Tongue (tissue), 3 donors: ENCODE measurements at places on chromosomes 1 and 21. TPM values are rescaled to one million over a fixed set of nuclear protein-coding genes. Genes with fewer than 3 reads are reported as not detected.

The TCHHL1 gene
- total RNA-seq = not detected

DNA sequence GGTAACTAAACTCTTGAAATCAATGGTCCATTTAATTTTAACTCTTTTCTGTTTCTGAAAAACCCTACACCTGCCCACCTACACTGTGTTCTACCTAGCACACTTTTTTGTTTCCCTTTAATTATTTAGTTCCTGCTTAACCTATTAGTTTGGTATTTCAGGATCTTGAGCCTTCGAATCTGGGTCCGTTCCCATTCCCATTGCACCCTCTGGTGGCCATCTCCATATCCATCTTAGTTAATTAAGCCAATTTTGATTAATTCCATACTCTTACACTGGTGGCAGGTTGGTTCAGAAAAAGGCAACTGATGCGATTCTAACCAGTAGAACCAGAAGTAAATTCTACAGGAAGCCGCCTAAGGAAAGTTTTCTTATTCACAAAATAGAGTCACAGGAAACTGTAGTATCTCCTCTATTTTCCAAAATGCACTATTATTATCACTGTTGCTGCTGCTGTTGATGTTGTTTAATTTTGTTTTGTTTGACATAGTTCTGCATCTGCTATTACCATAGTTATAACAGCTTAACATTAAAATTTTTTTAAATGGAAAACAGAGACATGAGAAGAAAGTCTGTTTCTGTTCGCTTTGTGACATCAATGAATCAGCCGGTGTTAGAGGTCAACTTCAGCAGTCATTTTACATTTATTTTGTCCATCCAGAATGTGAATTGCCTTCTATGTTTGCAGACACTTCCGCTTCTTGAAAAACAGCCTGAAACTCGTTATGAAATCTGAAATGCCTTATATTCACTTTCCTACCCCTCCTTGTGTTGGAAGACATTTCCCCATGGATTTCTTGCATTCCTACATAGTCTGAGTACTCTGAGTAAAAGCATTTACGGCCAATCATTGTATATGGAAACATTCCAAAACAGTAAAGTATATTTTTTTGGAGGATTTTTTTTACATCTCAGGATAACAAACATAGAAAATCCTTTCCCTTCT lies 115.5 kb upstream of the NCAM2 start:
- peak; percentile 70 for DNase-seq

DNA sequence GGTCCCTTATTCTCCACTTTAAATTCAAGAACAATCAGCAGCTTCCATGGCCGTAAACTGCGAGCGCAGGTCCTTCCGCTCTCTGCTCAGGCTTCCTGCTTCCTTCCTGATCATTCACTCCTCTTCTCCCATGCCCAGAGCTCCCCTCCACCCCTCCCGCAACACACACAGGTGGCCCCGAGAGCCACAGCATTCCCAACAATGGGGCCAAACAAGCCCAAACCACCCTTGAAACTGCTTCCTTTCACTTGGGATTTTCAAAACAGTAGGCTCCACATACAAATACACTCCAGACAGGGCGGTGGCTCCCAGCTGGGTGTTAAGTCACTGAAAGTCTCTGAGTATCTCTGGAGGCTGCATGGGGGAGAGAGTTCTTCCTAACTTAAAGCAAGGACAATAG lies 11.4 kb downstream of the FAM89A start:
- no peak for DNase-seq

The ARHGEF16 gene
- 7.6 TPM for total RNA-seq

The RGS4 gene
- total RNA-seq = 3.9 TPM

The PGBD5 gene
- total RNA-seq = 13.6 TPM

DNA sequence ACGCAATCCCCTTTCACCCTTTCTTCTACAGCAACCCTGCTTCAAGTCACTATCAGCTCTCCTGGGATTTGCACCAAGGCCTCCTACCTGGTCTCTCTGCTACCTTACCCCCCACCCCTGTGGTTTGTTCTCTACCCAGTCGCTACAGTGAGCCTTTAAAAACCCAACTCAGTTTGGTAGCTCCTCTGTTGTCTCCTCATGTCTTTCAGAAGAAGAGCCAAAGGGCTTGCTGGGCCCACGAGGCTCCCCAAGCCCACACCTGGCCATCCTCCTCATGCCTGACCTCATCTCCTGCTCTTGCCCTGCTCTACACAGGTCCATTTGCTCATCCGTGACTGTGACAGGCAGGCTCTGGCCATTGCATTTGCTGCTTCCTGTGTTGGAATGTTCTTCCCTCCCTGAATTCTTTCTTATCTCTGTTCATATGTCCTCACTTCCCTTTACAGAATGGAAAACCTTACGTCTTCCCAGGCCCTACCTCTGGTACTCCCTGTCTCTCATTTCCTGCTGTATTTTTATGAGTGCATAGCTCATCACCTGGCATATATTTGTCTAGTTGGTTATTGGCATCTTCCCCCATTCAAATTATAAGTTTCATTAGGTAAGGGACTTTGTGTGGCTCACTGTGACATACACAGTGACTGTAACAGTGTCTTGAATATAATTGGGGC lies 3.3 kb downstream of the RGS16 start:
- DNase-seq = no peak

- peak; percentile 10 for DNase-seq
Observed at GRCh38 chr1:234067581-234068337, 163.3 kb downstream of the SLC35F3 start.

The PCAT6 gene
- not detected for total RNA-seq

- peak; percentile 56 for DNase-seq
Observed at GRCh38 chr1:229666585-229666984, 40.5 kb downstream of the URB2 start.

- DNase-seq = peak; percentile 27
Observed at GRCh38 chr1:90706437-90707362, 10.4 kb downstream of the BARHL2 start.

The OR6K6 gene
- total RNA-seq = not detected

DNA sequence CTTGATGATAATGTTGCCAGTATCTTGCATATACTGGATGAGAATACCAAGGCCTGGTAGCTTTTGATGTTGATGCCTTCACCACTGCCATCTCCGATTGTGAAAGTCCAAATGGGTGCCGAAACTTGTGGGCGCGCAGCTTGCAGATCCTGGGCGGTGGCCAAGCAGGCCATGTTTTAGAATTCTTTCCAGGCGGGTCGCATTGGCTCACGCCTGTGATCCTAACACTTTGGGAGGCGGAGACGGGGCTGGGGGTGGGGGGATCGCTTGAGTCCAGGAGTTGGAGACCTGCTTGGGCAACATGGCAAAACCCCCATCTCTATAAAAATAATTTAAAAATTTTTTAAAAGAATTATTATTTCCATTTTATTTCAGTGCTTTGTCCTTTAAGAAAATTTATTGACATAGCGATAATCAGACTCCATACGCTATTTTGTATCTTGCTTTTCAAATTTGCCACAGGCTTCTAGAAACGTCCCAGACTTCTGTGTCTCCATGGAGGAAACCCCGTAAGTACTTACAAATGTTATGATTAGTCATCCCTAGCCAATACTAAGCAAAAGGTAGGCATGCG lies 592 bp upstream of the ZNF326 start:
- no peak for DNase-seq

DNA sequence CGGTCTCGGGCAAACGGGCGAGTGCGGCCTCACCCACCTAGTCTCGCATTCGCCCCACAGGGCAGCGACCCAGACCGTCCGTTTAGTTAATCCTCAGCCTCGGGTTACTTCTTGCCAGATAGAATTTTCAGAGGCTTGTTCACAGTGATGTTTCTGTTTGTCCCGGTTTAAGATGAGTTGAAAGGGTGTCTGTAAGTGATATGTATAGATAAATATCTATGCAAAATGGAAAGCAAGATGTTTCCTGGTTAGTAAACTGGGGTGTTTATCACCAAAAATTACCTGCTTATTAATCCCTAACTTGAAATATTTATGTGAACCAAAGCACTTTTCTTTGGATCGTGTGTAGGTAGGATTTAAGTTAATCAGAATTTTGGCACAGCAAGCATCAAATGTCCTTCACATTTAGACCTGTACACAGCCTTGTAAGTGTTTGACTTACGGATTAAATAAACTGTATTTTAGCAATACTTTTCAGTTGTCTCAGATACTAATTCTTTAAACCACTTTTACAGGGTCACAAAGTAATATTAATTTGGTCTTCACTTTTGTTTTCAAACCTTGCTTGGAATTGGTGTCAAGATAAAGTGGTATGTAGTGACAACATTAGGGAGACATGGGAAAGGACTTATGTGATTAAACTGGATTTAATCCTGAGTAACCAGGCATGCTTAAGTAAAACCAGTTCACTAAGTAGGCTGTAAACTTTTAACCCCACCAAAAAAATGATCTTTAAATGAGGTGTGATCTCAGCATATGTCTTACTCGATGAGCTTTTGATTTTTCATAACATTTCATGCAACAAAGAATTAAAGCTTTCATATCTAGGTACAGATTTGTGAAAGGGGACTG lies 914 bp downstream of the ZNF326 start:
- DNase-seq = peak; percentile 43

DNA sequence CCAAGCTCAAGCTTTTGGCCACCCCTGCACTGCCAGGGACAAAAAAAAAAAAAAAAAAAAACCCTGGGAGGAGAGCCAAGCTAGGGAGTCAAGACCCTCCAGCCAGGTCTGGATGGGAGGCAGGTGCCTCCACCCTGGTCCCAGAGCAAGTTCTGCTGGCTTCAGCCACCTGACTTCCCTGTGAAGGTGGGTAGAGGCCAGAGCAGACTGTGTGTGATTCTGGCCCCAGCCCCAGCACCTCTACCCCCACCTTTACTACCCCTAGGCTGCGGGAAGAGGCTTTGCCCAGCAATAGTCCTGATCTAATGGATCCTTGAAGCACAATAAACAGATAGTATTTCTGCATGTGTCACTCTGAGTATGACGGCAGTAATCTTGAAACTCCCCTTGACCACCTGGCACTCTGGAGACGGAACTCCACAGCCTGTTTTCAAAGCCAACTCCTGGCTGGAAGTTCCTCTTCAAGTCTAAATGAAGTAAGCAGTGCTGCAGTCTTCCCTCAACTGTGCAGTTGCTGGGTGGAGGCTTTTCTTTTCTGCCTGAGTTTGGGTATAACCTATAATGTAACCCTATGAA lies 9.8 kb downstream of the PDZK1IP1 start:
- DNase-seq = no peak

The OPTC gene
- not detected for total RNA-seq

- no peak for DNase-seq
Observed at GRCh38 chr1:48033495-48034045, 36.4 kb upstream of the TRABD2B start.

DNA sequence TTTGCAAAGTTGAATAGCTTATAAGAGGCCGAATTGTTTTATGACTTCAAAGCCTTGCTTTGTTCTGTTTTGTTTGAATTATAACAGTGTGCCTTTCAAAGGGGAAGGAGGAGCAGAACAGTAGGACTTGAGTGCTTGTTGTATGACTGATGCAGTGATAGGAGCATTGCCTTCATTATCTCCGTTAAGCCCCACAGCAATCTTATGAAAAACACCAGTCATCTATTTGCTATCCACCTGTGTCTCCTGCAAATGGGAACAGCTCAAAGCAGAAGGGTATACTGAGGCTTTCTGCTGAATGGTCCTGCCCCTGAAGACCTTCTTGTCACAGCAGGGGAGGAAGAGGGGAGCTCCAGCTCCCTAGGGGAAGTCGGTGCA lies 127.5 kb downstream of the RNF220 start:
- no peak for DNase-seq

GRCh38 chr1:10104834-10105233 lies 72.1 kb downstream of the UBE4B start:
- DNase-seq = no peak

DNA sequence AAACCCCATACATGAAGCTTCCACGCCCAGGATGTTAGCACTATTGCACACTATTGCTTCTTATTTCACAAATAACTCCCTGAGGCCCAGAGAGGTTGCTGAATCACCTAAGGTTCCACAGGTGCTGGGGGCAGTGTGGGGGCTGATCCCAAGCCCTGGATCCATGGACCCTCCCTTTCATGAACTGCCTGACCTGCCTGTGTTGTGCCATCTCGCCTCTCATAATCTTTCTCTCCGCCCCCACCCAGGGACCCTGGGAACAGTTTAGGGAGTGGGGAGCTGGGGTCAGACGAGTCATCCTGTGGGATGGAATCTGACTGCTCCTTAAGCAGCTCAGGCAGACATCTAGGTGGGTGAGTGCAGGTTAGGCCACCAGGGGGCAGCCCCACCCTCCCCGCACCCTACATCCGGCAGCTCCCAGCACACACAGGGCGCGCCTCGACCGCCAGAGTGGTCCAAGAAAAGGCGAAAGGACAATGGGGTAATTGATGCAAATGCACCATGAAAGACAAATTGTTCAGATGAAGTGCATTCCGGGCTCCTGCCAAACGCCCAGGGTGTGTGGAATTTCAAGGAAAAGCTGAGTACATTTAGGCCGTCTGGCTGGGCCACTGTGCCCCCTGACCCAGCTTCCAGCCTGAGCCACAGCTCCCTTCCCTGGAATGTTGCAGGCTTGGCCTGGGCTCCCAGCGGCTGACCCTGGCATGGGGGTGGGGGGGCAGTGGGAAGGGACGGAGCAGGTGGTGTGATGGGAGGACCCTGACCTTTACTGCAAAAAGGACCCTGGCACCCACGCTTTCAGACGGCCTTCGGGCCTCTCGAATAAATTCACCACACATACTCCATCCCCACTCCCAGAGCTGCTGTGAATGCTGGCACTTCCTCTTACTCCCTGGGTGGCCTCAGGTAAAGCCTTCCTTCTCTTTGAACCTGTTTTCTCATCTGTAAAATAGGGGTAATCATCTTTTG lies 20.8 kb downstream of the PHLDA3 start:
- DNase-seq = peak; percentile 81

DNA sequence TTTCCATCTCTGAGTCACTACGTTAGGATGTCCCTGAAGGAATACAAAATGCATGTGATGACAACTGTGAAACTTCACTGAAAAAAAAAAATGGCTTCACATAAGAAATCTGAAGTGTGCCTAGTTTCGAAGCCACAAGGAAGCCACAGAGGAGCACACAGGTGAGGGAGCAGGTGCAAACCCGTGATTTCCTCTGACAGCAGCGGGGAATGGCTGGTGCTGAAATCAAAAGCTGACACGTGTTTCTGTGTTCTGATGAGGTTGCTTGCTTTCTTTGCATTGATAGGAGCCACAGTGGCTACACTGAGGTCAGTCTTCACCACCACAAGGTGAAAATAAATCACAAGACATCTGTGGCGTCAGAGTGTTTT lies 105.7 kb upstream of the TLR5 start:
- DNase-seq = no peak

- no peak for DNase-seq
Observed at GRCh38 chr1:1292442-1292779, 12.2 kb downstream of the SCNN1D start.

DNA sequence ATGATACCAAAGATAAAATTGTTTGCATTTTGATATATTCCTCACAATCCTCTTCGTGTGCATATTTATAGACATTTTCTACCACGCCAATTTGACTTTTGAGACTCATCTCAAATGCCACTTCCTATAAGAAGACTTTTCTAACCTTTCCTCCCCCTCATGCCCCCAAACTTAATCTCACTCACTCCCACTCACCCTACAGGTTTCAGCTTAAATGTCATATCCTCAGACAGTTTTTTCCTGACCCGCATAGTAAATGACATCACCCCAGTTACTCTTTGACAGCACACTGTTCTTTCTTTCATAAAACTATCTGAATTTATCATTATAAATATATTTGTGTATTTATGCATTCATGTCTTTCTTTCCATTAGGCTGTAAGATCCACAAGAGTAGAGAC lies 29.6 kb upstream of the RGS8 start:
- DNase-seq = no peak

- DNase-seq = no peak
Observed at GRCh38 chr1:181969902-181970301, 91.6 kb downstream of the ZNF648 start.

The C8B gene
- total RNA-seq = not detected

The UBASH3A gene
- 0.41 TPM for total RNA-seq

The OR2L5 gene
- not detected for total RNA-seq

GRCh38 chr1:155219592-155220031 lies 11.1 kb downstream of the MTX1 start:
- DNase-seq = peak; percentile 37

GRCh38 chr1:2504949-2505272 lies 21.5 kb downstream of the PANK4 start:
- no peak for DNase-seq
